ENCODE measurements at places on chromosomes 3 and 15.

GRCh38 chr3:192902549-192902948, 15.1 kb downstream of the MB21D2 start:
- no peak for DNase-seq

DNA sequence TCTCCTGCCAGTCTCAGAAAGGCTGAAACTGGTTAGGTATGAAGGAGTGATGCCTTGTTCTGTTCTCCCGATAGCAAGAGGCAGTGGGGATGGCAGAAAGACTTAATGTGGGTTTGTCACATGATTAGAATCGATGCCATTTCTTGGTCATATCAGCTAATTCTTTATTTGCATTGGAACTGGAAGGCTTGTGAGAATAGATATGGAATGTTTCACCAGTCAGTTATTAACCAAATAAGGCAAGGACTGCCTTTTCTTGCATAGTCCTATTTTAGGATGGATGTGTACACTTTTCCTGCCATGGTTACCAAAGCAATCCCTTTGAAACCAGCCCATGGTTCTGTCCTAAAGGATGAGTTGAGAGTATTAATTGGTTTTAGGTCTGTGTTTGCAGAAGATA, 33.7 kb downstream of the FILIP1L start:
- no peak for DNase-seq

DNA sequence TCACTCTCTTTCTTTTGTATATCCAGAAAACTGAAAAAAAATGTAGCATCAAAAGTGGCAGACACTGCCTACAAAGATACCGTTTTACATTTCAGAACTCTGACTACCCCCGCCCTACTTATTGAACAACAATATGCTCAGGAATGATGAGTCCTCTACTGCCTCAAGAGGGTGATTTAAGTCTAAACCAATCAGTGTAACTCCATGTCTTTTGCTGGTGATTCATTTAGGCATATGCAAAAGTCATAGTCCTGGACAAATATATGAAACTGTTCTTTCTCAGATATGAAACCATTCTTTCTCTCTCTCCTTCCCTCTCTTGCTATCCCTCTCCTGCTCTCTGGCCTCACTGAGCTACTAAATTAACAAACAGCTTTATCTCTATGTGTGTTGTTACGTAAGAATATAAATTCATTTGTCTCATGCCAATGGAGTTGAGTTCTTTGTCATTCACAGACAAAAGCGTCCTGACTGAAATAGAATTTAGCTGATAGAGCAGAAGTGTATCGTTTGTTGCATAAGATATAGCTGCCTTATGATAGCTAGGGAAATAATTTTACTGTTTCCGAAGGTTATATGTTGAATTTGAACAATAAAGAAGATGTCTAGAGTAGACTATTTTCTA, 133.7 kb upstream of the OSTN start:
- DNase-seq = no peak

DNA sequence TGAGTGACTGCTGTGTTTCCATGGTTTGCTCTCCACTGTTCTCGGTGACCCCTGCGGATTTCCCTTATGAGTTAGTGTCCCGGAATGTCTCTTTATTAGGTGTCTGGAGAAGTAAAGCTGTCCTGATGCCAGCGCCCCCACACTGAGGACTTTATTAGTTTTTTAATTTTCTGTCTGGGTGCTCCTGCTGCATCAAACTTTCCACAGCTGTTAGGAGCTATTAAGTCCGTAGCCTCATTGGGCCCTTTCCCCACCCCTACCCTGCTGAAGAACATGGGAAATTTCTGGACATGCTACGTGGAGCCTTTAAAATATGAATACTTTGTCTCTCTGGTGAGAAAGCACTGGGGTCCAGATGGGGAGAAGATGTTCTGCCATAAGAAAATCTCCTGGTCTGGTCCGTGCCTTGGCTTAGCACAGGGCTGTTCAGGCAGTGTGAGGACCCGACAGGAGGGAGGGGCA, 161.7 kb upstream of the HES1 start:
- DNase-seq = no peak

GRCh38 chr3:64084640-64085039, 61.3 kb upstream of the PSMD6 start:
- no peak for DNase-seq

- no peak for DNase-seq
These were observed 22.4 kb downstream of the CHD2 start for GRCh38 chr15:92922418-92923002.

DNA sequence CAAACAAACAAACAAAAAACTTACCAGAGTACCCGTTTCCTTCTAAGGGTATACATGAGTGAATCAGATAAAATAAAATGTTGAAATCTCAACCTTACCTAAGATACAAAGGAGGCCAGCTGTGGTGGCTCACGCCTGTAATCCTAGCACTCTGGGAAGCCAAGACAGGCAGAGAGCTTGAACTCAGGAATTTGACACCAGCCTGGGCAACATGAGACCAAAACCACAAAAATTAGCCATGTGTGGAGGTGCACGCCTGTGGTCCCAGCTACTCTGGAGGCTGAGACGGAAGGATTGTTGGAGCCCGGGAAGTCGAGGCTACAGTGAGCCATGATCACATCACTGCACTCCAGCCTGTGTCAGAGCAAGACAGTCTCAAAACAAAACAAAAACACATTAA, 11.0 kb upstream of the FAM219B start:
- no peak for DNase-seq

GRCh38 chr3:105826778-105827634, 41.8 kb downstream of the CBLB start:
- DNase-seq = no peak

GRCh38 chr3:165742351-165742750, 94.9 kb downstream of the BCHE start:
- DNase-seq = no peak

DNA sequence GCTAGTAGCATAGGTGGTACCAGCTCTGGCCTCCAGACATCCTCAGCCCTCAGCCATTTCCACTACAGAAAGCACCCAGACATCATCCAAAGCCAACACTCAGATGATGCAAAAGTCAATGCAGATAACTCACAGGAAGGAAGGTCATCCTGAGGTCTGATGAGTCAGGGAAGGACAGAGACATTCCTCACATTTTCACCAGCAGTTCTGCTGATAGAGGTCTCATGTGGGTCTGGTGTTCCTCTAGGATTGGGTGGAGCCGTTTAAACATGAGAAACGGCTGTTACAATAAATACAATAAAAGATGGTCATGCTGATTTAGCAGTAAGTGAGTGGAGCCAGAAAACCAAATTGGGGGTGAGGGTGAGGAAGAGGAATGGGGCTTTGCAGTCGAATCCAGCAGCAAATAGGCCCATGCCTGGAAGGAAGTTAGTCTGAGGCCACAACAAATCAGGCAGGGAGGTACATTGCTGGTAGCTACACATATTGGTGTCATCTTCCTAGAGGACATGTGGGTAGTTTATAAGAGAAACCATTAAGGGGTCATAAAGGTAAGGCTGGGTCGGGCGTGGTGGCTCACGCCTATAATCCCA, 33.3 kb upstream of the FLNB start:
- DNase-seq = peak; percentile 79

- no peak for DNase-seq
These were observed 3.1 kb downstream of the RCCD1 start for GRCh38 chr15:90957791-90958190.

- DNase-seq = peak; percentile 64
These were observed 22.0 kb upstream of the DOCK3 start for GRCh38 chr3:50652709-50653108.

- DNase-seq = peak; percentile 99
These were observed 92.0 kb downstream of the PLXNA1 start for GRCh38 chr3:127074900-127075360.

GRCh38 chr3:99846477-99847160, 29.0 kb downstream of the CMSS1 start:
- DNase-seq = no peak

- DNase-seq = no peak
These were observed 49.6 kb downstream of the SHQ1 start for GRCh38 chr3:72798552-72799195.

- peak; percentile 69 for DNase-seq
These were observed 67.2 kb downstream of the LRRK1 start for GRCh38 chr15:100986158-100986896.

- DNase-seq = no peak
These were observed 26.9 kb upstream of the WDR72 start for GRCh38 chr15:53786401-53786800.

DNA sequence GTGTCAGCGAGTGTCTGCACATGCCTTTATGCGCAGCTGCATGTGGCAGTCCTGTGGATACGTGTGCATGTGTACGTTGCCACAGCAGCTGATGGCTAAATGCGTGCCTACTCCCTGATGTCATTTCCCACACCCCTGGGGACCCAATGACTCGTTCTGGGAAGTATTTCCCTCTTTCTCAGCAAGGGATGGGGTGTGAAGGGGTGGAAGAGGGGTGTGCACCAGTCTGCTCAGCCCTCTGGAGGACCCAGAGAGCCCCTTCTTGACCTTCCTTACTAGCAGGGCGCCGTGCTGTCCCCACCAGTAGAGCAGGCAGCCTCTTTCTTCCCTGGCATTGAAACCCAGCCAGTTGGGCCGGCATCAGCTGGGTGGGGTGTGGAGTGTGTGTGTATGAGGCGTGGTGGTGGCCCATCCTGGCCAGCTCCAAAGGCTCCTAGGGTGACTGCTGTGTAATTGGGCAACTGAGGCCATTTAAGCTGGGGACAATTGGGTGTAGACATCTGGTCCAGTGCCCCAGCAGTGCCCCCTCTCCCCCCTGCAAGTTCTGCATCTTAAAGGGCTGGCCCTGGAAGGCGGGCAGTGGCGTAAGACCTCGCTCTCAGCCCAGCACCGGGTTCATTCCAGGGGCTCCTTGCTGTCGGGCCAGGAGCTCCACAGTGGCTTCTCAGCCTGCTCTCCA, 19.2 kb downstream of the SNX33 start:
- DNase-seq = no peak

GRCh38 chr15:72961346-72961745, 90.9 kb upstream of the NEO1 start:
- DNase-seq = no peak

DNA sequence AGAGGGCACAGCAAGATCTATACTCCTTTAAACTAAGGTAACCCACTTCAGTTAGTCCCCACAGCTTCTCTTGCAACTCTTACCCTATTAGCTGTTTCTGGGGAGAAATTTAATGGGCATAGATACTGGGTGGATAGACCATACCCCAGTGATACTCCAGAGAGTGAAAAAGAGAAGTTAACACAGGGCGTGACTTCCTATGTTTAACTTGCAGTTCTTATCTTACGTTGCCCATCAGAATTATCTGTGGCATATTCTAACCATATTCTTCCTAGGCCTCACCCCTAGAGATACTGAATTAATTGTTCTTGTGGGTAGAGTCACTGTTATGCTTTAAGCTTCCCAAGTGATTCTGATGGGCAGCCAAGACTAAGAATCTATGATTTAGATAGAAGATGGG, 485.4 kb upstream of the TPRG1 start:
- DNase-seq = no peak

DNA sequence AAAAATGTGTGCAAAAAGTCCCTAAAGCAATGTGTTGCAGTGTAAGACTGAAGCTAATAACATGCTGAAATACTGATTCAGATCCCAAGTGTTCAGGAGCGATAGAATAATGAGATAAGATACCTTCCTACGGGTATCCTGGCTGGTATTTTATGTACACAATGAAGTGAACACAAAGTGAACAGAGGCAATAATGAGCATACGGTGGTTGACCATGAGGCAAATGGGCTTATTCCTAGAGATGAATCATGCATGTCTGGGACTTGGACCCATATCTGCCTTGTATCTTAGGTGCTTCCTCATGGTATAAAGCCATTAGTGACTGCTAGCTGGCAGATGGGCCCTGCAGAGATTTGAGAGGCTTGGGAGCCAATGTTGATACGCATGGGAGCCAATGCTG, 21.5 kb downstream of the PTPRG start:
- no peak for DNase-seq

DNA sequence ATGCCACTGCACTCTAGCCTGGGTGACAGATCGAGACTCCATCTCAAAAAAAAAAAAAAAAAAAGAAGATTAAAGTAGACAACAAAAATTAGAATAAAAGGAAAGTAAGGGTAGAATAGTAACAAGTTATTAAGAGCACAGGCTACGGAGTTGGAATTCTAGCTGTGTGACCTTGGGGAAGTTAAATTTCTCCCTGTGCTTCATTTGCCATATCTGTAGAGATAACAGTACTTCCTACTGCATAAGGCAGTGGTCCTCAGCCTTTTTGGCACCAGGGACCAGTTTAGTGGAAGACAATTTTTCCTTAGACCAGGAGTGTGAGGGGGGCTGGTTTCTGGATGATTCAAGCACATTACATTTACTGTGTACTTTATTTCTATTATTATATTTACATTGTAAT, 28.7 kb upstream of the TMEM42 start:
- no peak for DNase-seq

- DNase-seq = no peak
These were observed 28.2 kb downstream of the NBEAL2 start for GRCh38 chr3:47007482-47008233.

- no peak for DNase-seq
These were observed 160.9 kb downstream of the ADAMTS17 start for GRCh38 chr15:100180921-100181320.

- DNase-seq = no peak
These were observed 12.4 kb downstream of the WDR5B start for GRCh38 chr3:122403489-122403888.

GRCh38 chr3:153032891-153033290, 129.1 kb upstream of the RAP2B start:
- DNase-seq = no peak

- DNase-seq = no peak
These were observed 31.4 kb downstream of the FLNB start for GRCh38 chr3:58039601-58040000.

GRCh38 chr15:52408823-52409222, 113.2 kb upstream of the MYO5C start:
- no peak for DNase-seq

GRCh38 chr15:95446854-95447253, 883.6 kb upstream of the NR2F2 start:
- no peak for DNase-seq

DNA sequence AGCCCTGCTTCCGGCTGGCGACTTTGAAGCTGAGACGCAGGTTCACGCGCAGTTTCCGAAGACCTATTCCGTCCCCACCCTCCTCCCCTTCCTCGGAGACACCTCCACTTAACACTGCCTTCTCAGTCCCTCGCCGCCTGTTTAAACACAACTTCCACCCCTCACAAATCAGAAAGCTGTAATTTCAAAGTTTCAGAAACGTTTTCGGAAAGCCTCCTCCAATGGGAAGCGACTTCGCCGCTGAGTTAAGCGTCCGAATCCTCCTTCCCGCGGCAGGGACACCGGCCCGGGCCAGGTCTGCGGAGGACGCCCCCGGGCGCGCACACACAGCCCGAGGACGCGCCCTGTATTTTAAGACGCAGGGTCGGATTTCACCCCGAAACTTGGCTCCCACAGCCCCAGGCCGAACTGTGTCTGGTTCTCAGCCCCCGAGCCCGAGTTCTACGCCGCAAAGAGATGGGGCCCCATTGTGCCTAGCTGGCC, 559 bp upstream of the LRRN1 start:
- DNase-seq = peak; percentile 81

- no peak for DNase-seq
These were observed 459.4 kb upstream of the TGFBR2 start for GRCh38 chr3:30146978-30147377.

GRCh38 chr3:123799544-123800361, 84.4 kb downstream of the MYLK start:
- DNase-seq = peak; percentile 76

- DNase-seq = no peak
These were observed 115.1 kb downstream of the FHIT start for GRCh38 chr3:61136191-61136590.

GRCh38 chr3:176296066-176296597, 901.1 kb downstream of the TBL1XR1 start:
- no peak for DNase-seq
